ENCODE measurements at places on chromosomes 7 and 10.

- DNase-seq, result no peak
Measured at GRCh38 chr10:122357685-122358084, 16.8 kb upstream of the PLEKHA1 start.

GRCh38 chr10:68333058-68333395, 299 bp upstream of the PBLD start:
- DNase-seq, result no peak

DNA sequence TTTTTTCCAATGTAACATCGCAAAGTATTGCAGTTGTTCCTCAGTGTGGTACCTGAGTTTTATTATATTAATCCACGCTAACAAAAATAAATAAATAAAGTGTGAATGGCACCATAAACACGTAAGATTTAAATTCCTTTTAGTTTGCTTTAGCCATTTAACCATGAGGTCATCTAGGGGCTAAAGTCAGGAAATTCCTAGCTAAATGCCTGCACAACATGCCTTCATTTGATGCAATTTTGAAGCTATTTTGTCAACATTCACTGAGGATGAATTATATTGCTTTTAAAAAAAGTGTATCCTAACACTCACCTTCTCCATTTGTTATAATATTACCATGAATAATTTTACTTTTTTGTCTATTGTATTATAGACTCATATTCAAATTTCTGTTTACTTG, 714.4 kb downstream of the GATA3 start:
- DNase-seq, result no peak

DNA sequence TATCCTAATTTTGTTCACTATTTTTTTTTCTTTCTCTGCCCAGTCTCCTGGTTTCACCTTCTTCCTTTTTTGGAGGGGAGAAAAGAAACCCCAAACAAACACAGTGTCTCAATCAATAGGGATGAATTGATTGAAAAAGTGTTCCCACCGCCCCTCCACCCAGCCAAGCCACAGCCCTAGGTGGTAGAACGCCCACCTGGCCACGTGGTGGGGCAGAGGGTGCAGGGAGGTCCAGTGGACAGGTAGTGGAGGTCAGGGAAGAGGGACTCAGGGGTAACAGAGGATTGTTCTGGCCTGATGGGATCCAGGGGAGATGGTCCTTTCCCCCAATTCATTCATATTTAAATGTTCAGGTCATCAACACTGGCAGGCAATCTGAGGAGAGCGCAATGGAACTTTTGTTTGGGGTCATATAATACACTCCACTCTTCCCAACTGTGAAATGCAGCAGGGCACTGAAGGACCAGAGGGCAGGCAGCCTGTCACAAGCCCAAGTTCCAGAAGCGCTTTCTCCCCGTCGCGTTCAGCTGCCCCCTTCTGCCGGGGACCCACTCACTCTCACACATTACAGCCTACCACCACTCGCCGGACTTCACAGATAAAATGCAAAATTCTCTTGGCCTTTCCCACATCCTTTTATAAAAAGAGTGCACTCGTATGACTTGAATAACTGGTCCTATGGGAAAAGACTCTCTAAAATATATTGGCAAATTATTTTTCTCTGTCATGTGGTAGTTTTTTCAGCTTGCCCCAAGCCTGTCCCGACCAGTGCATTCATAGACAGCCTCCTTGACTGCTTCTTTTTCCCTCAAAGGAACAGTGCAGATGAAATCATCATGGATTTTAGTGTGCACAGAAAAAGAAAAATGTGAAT, 1.6 kb downstream of the INHBA start:
- no peak for DNase-seq

- no peak for DNase-seq
Measured at GRCh38 chr7:130278860-130279259, 12.2 kb downstream of the CPA2 start.

DNA sequence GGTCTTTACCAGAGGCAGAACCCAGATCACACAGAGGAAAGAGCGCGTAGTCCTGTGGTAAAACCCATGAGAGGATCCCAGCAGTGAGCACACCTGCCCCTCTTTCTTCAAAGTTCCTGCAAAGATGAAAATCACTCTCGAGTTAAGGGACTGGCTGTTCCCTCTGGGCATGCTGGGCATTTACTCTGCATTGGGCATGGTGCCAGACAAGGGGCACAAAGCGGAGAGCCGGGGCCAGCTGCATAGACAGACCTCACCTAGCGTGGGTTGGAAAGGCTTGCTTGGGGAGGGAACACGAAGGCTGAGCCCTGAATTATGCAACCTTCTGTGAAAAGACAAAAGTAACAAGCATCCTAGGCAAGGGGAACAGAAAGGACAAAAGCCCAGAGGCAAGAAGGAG, 120.0 kb upstream of the TCERG1L start:
- no peak for DNase-seq

- no peak for DNase-seq
Measured at GRCh38 chr7:34747176-34747781, 89.3 kb downstream of the NPSR1 start.

GRCh38 chr7:88217675-88218428, 2.0 kb downstream of the SRI start:
- DNase-seq, result no peak

DNA sequence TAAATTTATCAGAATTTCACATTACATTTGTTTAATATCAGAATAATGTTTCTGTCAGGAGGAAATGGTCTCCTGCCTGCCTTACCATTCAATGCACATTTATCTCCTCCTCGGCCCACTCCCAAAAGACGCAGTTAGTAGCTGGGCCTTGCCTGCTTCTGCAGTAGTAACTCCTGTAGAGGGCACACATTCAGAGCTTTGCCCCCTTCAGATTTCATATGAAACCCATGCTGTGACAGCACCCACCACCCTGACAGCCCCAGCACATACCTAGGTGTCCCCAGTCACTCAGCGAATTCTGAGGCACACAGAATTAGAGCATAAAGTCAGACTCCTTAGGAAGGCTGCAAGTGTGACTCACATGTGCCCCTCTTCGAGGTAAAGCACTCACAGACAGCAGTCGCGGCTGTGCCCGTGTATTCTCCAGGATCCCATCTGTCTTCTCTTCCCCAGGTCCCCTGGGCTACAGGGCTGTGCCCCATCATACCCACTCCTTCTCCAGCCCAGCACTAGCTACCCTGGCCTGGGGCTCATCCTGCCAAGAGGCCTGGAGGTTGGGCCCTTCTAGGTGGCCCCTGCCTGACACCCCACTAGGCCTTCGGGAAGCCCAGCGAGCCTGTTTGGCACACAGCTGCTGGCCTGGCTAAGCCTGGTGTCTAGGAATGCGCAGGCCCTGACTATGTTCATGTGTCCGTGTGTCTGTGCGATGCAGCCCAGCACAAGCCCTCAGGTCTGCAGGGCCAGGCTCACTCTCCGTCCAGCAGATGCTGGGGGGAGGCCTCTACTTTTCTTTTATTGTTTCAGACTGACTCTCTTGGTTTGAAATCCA, 4.7 kb upstream of the DEPP1 start:
- no peak for DNase-seq

DNA sequence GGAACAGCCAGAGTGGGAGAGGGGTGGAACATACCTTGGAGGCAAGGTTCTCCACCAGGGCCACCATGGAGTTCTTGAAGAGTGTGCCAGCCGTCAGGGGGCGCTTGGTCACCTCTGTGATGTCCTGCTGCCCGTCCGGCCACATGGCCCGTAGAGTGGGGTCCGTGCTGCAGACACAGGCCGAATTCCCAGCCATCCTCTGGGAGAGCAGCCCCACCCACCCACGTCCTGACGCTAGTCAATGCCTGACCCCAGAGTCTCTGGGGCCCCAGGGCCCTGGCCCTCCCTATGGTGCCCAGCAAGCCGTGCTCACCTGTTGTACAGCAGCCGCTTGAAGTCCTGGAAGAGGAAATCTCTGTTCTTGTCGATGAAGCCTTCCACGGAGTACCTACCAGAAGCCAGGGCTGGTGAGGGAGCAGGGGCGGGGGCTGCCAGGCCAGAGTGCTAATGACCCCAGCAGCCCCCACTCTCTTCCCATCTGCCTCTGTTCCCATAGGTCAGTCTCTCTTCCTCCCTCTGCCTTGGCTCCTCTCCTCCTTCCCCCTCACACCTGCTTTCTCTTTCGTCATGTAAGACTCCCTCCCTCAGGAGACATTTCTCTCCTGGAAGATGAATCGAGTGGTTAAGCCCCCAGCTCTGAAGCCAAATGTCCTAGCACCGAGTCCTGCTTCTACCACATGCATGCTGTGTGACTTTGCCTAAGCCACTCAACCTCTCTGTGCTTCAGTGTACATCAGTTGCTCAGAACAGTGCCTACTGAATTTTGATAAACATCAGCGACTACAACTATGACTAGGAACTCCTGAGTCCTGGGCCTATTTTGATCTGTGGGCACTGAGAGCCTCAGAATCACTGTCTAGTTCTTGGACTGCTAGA, 11.0 kb downstream of the MYO1G start:
- no peak for DNase-seq

DNA sequence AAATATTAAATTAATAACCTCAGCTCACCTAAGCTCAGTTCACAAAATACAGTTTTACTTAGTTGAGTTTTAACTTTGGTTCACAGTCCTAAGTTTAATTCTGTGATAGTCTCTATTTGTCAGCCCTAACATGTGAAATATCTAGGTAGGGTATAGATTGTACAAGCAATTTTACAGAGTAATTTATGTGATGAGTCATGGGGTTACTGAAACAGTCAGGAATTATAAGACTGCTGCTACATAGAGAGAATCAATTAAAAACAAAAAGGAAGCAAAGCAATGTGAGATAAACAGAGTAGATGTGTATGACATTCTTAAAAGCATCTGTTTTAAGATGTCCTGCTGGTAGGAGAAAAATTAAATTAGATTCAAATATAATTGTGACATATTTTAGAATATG, 1018.2 kb upstream of the KCND2 start:
- DNase-seq, result no peak

GRCh38 chr10:17174626-17175025, 26.8 kb downstream of the TRDMT1 start:
- no peak for DNase-seq
